ENCODE measurements at places on chromosomes 12 and 14. TPM values are rescaled to one million over a fixed set of nuclear protein-coding genes. Genes with fewer than 3 reads are reported as not detected.

- DNase-seq, result no peak
Measured at GRCh38 chr12:109678719-109679118, 34.9 kb upstream of the FAM222A start.

DNA sequence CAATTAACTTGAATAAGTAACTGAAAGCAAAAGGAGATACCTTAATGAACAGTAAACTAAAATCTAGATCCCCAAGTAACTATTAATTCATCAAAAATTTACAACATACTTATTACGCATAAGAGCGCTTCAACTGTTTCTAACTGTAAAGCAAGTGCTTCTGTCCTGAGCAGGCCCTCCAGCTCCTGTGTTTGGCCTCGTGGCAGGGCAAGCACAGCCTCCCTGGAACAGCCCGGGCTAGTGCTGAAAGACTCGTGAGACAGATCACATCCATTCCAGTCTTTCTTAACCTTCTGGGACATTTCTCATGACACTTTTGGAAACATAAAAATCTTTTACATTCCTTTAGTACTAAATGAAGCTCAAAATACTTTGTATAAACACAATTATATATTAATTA lies 178.8 kb upstream of the ABCD2 start:
- no peak for DNase-seq

- DNase-seq, result no peak
Measured at GRCh38 chr14:32104803-32105202, 27.7 kb downstream of the ARHGAP5 start.

DNA sequence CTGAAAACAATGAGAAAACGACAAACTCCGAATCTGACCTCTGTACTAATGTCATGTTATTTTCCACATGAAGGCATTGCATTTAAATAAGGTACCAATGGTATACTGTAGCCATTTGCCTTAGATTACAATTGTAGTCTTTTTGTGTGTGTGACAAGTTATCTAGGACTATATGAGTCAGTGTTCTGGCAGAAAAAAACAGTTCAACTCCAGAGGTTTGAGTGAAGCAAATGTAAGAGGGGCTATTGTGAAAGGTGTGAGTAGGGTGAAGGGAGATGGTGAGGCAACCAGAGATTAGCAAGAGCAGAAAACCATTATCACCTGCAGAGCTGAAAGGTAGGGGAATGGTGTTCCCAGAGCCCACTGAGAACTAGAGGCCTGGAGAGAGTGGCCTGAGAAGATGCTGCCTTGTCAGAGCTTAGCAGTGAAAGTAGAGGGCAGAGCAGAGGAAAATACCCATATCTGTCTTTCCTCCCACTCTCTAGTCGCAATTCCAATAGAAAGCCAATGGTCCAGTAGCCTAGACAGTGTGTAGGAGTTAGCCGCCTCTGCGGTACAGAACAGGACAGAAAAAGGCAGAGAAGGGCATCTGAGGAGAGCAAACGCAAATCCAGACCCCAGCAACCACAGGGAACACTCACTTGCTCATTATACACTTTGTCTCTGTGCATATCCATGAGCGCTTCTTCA lies 112.2 kb downstream of the DYRK2 start:
- DNase-seq, result no peak

DNA sequence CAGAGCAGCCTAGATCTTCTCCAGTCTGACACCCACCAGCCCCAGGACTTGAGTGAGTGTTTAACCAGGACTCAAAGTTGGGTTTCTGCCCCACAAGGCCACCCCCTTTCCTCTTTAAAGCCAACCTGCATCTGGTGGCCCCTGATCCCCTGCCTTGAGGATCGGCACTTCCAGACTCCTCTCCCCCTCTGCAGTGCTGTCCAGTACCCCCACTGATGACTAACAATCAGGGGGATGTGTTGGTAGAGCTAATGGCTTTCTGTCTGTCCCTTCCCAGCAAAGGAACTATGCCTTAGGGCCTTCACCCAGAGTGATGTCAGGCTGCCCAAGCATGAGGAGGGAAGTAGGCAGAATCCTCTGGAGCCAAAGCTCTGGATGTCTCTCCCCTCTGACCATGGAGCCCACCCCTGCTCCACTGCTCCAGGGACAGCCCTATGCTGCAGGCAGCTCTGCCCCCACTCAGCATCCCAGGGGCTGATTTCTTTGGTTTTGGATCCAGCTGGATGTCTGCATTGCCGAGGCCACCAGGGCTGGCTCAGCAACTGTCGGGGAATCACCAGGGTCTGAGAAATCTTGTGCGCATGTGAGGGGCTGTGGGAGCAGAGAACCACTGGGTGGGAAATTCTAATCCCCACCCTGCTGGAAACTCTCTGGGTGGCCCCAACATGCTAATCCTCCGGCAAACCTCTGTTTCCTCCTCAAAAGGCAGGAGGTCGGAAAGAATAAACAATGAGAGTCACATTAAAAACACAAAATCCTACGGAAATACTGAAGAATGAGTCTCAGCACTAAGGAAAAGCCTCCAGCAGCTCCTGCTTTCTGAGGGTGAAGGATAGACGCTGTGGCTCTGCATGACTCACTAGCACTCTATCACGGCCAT lies 42.9 kb downstream of the DAD1 start:
- no peak for DNase-seq

DNA sequence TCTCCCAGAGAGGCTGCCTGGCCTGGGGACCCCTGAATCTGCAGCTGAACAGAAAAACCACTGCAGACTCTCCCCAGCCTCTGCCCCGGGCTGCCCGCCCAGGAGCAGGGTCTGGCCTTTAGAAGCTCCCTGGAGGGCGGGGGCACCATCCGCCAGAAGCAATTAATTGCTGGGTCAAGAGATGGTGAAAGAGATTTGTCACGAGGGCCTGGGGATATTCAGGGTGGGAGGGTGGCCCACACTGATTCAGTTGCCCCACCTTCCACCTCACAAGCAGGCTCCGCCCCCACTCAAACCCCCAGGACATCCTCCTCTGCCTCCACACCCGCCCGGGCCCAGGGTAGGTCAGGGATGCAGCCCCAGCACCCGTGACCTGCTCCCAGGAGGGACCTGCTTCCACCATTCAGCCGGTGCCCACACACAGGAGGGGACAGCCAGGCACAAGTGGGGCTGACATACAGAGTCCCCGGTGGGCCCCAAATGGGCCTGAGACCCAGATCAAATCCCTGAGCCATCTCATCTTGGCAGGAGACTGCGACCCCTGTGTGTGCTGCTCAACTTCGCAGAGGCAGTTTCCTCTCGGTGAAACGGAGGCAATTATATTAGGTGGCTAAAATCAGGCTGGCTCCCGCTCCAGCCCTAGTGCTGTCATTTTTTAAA lies 23.0 kb downstream of the NCOR2 start:
- no peak for DNase-seq

- DNase-seq, result no peak
Measured at GRCh38 chr12:79058342-79058741, 193.8 kb downstream of the SYT1 start.

DNA sequence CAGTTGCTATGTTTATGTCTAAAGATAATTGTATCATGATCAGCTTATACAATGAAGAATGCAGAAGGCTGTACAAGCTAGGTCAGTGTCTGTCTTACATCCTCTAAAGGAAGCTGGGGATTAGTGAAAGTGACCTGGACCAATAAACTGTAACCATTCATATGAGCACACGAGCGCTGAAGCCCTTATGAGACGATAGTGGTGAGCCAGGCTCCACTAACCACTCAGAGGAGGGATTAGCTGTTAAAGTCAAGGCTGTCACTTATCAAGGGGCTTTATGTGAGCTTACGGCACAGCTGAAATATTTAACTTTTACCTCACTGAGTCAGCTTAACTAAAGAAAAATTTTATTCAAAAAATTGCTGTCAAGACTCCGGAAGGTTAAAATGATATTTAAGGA lies 30.3 kb downstream of the NDUFA12 start:
- no peak for DNase-seq

- no peak for DNase-seq
Measured at GRCh38 chr14:42057111-42057510, 450.4 kb downstream of the LRFN5 start.

GRCh38 chr12:67241482-67241881 lies 27.7 kb upstream of the CAND1 start:
- DNase-seq, result no peak

GRCh38 chr14:60212503-60213371 lies 36.3 kb upstream of the PPM1A start:
- no peak for DNase-seq

DNA sequence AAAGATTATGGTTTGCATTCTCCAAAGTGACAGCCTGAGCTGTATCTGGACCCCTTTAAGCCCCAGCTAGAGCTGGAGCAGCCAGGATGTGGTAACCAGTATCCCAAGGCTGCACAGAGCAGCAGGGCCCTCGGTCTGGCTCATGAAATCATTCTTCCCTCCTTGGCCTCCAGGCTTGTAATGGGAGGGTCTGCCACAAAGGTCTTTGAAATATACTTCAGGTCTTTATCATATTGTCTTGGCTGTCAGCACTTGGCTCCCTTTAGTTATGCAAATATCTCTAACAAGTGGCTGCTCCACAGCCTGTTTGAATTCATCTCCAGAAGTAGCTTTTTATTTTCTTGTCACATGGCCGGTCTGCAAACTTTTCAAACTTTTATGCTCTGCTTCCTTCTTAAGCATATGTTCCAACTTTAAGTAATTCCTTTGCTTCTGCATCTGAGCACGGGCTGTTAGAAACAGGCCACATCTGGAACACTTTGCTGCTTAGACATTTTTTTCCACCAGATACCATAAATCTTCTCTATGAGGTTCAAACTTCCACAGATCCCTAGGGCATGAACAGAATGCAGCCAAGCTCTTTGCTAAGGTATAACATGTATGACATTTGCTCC lies 663.4 kb upstream of the MIS18BP1 start:
- no peak for DNase-seq

DNA sequence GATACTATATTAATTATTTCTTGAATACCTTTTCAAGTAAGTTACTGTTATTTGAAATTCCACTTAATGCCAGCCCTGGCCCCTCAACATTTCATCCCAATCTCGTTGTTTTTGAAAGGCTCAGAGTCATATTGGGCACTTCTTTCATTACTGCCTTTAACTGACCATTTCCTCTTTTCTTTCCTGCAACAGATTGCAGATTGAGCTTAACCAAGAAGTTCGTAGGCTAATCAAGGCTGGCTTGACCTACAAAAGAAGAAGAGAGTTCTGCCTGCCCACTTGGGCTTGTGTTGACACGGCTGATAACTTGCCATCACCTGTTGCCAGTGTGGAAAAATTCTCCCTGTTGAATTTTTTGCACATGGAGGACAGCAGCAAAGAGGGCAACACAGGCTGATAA lies 91.0 kb downstream of the FLRT2 start:
- DNase-seq, result no peak

DNA sequence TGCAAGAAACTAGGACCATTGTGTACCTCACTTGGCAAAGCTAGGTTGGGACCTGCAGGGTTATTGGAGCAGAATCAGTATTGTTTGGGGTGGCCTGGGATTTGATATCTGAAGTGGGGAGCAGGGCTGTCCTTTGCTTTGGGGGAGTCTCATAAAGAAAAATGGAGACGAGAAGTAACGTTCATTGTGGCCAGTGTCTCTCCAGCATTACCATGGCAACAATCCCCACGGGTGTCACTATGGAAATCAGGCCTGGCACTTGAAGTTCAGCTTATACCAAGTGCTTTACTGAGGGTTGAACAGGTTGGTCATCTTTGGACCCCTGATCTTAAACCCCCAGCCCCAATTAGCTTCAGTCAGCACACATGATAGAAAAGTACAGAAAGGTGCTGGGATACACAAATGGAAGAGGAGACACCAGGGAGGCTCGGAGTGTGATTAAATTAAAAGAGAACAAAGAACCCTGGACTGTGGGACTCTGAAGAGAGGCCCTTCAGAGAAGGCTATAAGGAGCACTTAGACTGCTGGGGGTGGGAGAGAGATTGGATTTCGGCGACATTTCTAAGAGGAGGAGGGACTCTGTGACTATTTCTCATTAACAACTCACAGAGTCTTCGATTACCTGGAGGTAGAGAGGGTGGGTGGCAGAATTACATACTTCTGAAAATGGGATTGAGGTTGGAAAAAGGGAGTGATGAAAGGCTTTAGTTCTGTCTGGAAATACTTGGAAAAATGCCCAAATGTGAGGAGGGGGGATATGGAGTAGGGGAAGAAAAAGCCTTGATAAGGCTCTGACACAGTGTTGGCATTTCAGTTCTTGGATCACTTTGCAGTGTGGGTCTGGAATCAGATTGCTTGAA lies 3.7 kb downstream of the KIF5A start:
- no peak for DNase-seq

- DNase-seq, result peak; percentile 90
Measured at GRCh38 chr14:76767681-76768656, 6.7 kb downstream of the VASH1 start.

GRCh38 chr14:81033698-81034240 lies 78.3 kb downstream of the TSHR start:
- DNase-seq, result no peak

GRCh38 chr12:102426599-102427542 lies 53.5 kb downstream of the IGF1 start:
- no peak for DNase-seq

DNA sequence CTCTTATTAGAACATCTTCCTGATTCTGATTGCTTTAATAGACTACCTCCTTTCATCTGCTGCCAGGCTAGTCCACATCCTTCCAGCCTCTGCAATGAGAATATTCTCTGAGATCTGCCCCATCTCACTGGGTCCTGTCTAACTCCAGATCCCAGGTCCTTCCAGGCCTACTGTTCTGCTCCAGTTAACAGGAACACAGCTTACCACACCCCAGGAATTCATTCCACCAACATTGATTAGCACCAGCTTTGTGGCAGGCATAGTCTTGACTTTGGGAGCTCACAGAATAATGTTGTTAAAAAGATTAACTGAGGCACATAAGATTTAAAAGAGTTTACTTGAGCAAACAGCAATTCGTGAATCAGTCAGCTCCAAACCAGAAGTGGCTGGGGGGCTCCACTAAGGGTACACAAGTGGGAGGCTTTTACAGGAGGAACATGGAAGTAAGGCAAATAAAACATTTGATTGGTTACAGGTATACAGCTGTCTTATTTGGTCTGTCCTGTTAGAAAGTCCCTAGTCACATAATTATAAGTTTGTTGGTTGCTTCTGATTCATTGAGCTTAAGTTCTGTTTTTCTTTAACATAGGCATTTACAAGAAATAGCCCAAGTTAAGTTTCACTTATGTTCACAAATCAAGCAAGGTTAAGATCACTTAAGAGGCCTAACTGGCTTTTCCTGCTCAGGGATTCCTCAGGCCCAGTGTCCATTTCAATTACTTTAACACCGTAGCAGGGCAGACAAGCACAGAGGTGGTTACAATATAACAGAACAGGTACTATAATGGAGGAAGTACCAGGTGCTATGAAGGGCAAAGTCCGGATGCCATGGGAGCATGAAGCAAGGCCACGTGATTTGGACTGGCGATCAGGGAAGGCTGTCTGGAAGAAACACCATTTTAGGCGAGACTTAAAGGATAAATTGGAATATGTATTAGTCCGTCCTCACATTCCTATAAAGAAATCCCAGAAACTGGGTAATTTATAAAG lies 12.2 kb upstream of the MYH7 start:
- DNase-seq, result no peak

GRCh38 chr12:86950043-86950442 lies 693.9 kb upstream of the MGAT4C start:
- no peak for DNase-seq

GRCh38 chr14:33548606-33549005 lies 402.3 kb downstream of the EGLN3 start:
- no peak for DNase-seq

Gene OR4E2
- total RNA-seq, result not detected

Gene CLEC2A
- not detected for total RNA-seq

Gene ITGB7
- total RNA-seq, result 1.4 TPM

Gene KRT4
- total RNA-seq, result not detected

Gene EGLN3
- 326 TPM for total RNA-seq

Gene FAM181A
- total RNA-seq, result not detected

Gene GPR132
- total RNA-seq, result 0.73 TPM

Gene CCDC196
- total RNA-seq, result not detected

Data from cardiac septum (tissue), 1 donor.